Colonic mucosa (tissue), 4 donors: ENCODE measurements at places on chromosomes 2 and 18. TPM values are rescaled to one million over a fixed set of nuclear protein-coding genes. Genes with fewer than 3 reads are reported as not detected.
A peak's percentile ranks its signal among the peaks of the same experiment; 100 is the strongest.

- no peak for DNase-seq
These were observed 46.1 kb upstream of the TMEM87B start for GRCh38 chr2:112008910-112009485.

GRCh38 chr2:36695746-36696415 is 626 bp upstream of the VIT start:
- no peak for DNase-seq

DNA sequence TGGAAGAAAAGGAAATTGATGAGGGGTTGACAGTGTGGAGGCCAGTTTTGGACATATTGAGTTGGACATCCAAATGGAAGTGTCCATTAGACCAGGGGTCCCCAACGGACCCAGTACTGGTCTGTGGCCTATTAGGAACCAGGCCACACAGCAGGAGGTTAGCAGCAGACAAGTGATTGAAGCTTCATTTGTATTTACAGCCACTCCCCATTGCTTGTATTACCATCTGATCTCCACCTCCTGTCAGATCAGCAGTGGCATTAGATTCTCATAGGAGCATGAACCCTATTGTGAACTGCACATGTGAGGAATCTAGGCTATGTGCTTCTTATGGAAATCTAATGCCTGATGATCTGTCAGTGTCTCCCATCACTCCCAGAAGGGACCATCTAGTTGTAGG is 99.1 kb downstream of the MTX2 start:
- DNase-seq, result no peak

DNA sequence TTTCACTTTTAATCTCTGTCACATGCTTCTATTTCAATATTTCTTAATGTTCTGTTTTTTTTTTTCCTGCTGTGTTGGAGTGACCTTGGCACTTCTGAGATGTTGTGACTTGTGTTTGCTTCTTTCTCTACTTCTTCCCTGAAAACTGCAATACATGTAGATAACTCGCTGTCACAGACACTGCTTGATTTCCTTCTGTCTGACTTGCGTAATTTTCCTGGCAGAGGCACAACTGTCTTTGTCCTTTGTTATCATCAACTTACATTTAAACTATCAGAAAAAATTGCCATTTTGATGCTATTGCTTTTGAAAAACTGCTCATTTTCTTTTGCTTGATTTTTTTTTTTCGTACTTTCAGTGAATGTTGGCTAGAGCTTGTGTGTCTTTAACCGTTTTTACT is 69.0 kb downstream of the BABAM2 start:
- DNase-seq, result peak; percentile 58

DNA sequence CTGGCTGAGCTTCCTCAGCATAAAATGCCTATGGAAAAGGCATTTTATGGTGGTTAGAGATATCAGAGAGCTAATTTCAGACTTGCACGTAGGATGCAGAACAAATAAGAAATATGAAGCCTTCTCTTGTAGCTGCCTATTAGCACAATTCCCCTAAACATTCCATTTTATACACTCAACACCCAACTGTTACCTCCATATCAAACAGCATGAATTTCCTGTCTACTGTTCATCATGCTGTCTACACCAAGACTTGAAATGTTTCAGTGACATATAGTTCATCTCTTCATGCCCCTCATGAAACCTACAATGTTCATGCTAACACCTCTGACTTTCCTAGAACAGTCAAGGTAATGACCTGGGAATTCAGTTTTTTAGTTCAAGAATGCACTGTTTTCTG is 249.9 kb downstream of the PIEZO2 start:
- no peak for DNase-seq

DNA sequence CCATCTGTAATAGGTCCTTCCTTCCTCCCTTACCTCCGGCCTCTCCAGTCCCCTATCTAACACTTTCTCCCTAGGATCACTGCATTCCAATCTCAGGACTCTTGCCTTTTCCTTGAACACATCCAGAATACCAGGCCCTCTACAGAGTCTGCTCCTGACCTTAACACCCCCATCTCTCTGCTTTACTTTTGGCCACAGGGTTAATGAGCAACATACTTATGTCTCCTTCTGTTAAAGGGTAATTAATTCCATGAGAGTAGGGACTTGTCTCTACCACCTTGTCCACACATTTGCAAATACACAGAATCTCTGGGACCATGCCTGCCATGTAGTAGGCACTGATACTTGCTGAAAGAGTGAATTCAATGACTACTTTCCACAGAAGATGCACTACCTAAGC is 94.9 kb downstream of the COBLL1 start:
- DNase-seq, result no peak

RBM43 gene
- total RNA-seq, result 3.8 TPM

SP100 gene
- 53.6 TPM for total RNA-seq
